ENCODE measurements at places on chromosomes 5 and 9. TPM values are rescaled to one million over a fixed set of nuclear protein-coding genes. Genes with fewer than 3 reads are reported as not detected.

DNA sequence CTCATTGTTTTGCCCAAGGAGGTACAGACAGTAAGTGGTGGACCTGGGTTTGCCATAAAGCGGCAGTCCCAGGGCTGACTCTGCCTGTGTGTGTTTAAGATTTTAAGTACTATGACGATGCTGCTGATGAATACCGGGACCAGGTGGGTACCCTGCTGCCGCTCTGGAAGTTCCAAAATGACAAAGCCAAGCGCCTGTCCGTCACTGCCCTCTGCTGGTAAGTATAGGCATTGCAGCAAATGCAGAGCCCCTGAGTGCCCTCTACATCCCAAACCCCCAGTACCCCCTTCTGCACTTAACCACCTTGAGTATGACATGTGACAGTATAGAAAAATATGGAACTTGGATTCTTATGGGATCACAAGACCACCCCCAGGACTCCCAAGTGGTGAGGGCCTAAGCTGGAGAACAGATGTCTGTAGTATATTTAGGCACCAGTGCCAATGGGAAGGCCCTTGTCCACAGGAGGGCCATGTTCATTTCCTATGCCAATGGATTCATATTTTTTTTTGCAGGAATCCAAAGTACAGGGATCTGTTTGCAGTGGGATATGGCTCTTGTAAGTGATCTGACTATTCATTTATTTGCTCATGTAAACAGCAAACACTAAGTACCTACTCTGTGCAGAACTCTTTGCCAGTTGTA lies 22.0 kb downstream of the ENHO start:
- peak; percentile 19 for DNase-seq

- peak; percentile 45 for DNase-seq
These were observed 24.7 kb upstream of the CETN3 start for GRCh38 chr5:90434116-90434714.

Gene NPR3
- 88.2 TPM for total RNA-seq

Gene INSL4
- not detected for total RNA-seq

GRCh38 chr5:181170996-181171395 lies 23.6 kb downstream of the OR2V2 start:
- peak; percentile 37 for DNase-seq

DNA sequence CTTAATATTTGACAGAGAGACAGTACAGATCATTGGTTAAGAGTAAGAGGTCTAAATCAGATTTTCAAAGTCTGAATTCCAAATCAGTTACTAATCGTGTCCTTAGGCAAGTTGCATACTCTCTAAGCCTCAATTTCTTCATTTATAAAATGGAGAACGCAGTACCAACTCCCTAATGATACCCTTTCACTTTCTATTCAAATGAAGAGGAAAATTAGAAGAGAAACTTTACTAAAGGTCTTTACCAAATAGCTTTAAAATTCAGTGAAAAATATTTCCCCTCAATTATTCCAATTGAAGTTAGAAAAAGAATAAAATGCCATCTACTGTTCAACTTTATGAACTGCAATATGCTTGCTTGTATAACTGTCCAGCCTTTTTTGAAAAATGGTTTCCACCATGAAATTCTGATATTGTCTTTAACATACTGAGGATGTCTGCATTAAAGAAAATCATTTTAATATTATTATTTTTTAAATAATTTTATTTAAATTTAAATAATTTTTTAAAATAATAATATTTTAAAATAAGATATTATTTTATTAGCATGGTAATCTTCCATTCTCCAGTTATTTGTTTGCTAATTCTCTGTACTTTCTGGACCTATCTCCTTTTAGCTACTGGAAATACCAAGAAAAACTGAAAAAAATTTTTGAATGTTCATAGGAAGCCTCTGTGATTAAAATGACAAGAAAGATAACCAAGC lies 36.0 kb downstream of the POC5 start:
- DNase-seq: peak; percentile 60

Gene PNPLA7
- under 0.01 TPM for total RNA-seq

DNA sequence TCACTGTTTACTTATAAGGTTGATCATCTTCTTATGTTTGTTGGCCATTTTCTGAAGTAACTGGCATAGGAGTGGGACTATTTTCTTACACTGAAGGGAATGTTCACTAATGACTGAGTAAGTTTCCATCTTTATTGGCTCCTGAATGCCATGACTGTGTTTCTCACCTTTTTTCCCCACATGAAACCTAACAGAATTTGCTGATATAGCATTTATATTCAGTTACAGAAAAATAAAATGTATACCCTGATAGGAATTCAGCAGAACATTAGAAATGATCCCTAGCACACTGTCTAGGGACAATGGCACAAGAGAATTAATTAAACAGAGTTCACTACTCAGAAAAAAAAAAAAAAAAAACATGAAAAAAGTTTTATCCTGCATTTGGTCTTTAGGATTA lies 1465.1 kb upstream of the C9orf72 start:
- no peak for DNase-seq

DNA sequence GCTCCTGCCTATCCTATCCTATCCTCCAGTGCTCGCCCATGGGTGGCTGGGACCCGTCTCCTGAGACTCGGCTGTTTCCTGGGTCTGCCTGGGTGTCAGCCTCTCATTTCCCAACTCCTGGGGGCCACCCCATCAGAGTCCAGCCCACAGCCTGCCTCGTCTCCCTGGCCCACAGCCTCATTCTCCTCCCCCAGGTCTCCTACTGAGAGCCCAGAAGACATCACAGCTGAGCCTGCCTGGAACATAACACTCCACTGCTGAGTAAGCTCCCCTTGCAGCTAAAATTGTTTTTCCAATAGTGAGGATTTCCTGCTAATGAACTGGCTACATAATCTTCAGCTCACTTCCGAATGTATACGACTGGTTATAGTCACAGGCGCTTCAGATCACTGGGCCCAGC lies 95.3 kb downstream of the TTLL11 start:
- DNase-seq: peak; percentile 65

Gene TIFAB
- not detected for total RNA-seq

Gene IFNA13
- total RNA-seq: not detected

DNA sequence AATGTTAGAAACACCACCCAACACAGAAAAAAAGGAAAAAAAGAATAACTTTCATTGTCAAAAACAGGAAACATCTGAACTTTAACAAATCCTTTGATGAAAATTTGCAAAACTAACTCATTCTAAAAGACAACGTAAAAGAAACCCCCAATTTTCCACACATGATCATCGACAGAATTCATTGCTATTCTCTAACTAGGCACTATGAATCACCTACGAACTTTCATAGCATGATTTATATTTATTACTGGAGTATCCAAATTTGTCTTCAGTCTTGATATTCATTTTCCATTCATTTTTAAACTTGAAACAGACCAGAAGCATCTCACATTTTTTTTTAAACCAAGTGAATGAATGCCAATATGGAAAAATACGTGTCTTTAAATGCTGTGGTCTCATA lies 514.6 kb downstream of the TLE4 start:
- no peak for DNase-seq

- peak; percentile 80 for DNase-seq
These were observed 136.7 kb downstream of the RGS3 start for GRCh38 chr9:113600023-113600823.

DNA sequence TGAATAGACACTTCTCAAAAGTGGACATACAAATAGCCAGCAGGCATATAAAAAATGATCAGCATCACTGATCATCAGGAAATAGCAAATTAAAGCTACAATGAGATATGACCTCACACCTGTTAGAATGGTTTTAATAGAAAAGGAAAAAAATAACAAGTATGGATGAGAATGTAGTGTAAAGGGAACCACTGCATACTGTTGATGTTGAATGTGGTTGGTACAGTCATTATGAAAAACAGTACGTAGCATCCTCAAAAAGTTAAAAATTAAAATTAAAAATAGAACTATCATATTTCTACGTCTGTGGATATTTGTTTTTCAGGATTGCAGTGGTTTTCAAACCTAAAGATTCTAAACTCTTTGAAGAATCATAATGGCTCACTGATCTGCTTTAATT lies 215.1 kb upstream of the NREP start:
- no peak for DNase-seq

DNA sequence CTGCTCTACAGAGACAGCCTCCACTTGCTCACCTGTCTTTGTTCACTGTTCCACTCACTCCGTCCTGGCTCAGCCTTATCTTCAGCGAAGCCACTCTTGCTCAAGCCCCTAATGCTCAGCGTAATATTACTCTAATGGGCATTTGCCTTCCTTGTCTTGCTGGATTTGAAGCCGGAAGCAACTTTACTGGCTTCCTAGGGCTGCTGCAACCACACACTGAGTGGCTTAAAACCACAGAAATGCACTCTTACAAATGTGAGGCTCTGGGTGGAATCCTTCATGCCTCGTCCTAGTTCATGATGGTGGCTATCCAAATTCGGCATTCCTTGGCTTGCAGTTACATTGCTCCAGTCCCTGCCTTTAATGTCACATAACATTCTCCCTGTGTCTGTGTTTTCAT lies 85.5 kb upstream of the MARCHF11 start:
- no peak for DNase-seq

GRCh38 chr9:133426011-133426410 lies 3.8 kb downstream of the ADAMTS13 start:
- no peak for DNase-seq

GRCh38 chr9:113537229-113537810 lies 73.8 kb downstream of the RGS3 start:
- no peak for DNase-seq

DNA sequence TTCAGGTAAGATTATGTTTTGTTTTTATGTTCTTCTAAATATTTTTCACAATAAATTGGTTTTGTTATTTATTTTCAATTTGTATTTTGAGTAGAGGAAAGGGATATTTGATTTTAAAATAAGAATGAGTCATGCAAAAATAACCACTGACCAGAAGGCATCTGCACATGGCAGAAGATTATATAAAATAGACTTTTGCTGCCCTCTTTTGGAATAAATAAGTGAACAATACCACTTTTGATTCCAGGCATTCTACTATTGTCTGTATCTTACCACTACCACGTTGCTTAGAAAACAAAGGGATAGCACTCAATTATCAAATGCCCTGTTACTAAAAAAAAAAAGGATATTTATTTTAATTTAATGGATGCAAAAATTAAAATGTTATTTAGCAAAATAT lies 227.3 kb upstream of the ITGA1 start:
- DNase-seq: no peak

Gene FAM169A
- total RNA-seq: under 0.01 TPM

DNA sequence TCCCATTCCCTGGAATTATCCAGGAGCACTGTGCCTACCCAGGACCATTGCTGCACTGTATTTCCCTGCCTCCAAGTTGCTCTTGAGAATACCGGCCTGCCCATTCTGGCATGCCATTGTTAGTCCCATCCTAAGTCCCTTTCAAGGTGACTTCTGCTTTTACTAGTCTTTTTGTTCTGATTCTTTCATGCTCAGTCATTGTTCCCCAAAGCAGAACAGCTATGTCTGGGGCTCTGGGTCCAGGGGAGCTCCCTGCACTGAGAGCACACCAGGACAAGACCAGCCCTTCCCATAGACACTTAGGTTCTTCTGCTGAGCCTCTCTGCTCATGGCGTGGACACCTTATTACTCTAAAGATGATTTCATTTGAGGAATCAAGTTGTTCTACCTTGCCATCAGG lies 388.9 kb upstream of the KLF4 start:
- no peak for DNase-seq

DNA sequence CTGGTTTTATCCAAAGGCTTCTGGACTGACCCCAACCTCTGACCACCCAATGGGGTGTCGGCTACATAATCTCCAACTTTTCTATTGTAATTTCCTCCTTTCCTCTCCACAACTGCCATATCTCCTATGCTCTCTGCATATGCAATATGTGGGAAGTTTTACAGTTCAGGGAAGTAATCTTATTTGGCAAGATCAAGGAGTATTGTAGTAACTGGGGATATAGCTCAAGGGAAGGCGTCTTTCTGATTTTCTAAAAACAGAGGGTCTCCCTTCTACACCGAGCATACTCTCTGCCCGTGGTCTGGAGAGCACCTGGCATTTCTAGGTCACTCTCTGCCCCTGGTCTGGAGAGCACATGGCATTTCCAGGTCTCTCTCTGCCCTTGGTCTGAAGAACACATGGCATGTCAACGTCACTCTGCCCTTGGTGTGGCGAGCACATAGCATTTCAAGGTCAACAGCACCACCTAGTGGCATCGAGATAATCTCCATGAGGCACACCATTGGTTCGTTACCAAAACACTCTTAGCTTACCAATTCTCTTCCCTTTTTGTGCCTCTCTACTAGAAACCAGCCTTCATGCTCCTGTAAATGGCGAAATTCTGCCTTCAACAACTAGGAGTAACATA lies 616.4 kb upstream of the NUDT12 start:
- DNase-seq: peak; percentile 63

- DNase-seq: no peak
These were observed 71.8 kb downstream of the FGF1 start for GRCh38 chr5:142614054-142614453.

- DNase-seq: no peak
These were observed 402.7 kb upstream of the ZNF608 start for GRCh38 chr5:125149110-125149509.

Gene ZDHHC11
- total RNA-seq: 0.36 TPM

GRCh38 chr5:97427235-97427634 lies 244.2 kb upstream of the RIOK2 start:
- no peak for DNase-seq

- peak; percentile 24 for DNase-seq
These were observed 17.0 kb upstream of the ZFR start for GRCh38 chr5:32461441-32462120.

Gene IRGM
- not detected for total RNA-seq

- DNase-seq: no peak
These were observed 31.2 kb upstream of the NDUFB6 start for GRCh38 chr9:32603914-32604852.
